Stimulated activated naive CD4-positive, alpha-beta T cell (primary cell): ENCODE measurements at places on chromosomes 2 and 18.

DNA sequence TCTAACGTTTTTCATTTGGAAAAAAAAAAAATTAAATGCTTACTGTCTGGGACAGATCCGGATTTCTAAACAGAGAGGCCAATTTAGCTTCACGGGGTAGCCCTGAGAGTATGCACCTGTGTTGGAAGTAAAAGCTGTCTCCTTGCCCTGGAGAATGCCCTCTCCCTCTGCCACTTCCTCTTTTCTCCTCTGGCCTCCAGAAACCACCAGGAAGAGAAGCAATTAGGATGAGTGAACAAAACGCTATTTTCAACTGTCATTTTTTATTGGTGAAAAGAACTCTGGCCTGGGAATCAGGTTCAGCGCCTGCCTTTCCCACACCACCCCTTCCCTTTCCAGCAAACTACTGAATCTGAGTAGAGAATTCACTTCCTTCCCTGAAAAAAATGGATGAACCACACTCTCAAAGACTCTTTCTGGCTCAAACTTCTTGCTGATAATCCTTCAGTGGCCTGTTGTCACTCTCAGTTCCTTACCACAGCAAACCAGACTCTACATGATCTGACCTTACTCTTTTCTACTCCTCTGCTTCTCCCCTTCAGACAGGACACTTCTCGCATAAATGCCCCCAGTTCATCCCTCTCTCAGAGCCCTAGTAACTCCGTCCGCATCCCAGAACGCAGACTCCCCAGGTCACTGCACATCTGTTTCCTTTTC lies 29.8 kb downstream of the KLF7 start:
- DNase-seq, result no peak

- DNase-seq, result no peak
Measured at GRCh38 chr2:227853204-227853629, 18.2 kb upstream of the DAW1 start.

DNA sequence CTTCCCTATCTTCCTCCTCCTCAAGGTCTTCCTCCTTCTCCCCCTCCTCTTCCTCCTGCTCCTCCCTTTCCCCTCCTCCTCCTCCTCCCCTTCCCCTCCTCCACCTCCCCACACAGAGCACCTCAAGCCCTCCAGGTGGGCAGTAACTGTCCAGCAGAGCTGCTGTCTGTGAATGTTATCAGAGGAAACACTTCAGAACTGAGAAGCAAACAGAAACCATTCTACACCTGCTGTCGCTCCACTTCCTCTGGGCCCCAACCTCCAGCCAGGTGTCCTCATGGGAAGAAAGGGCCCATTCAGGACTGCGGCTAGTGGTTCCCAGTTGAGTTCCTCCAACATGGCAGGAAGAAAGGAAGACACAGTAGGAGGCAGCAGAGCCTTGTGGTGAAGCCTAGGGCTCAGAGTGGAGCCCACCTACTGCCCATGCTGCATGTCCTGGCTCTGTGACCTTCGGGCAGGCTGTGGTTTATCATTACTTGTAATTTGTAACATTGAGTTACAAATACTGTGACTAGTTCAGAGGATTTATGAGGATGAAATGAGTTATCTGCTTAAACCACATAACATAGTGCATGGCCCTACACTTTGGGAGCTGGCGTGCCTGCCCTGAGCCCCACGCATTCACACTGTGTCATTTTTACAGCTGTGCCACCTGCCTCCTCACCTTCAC lies 165.9 kb upstream of the ID2 start:
- DNase-seq, result no peak

DNA sequence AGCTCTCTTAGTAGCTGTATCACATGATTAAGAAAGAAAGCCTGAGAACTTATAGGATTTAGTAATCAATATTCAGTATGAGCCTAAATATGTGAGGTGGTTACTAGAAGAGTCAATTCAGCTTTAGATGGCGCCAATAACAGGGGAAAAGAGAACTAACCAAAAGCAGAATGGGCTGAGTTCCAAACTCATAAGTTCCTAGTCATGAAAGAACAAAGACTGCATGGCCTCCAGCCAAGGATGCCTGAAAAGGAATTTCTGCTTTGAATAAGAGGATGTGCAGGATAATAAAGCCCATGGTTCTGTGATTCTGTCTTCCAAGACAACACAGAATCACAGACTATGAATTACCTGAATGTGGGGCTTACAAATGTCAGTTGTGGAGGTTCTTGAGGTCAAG lies 196.5 kb downstream of the SATB2 start:
- no peak for DNase-seq

DNA sequence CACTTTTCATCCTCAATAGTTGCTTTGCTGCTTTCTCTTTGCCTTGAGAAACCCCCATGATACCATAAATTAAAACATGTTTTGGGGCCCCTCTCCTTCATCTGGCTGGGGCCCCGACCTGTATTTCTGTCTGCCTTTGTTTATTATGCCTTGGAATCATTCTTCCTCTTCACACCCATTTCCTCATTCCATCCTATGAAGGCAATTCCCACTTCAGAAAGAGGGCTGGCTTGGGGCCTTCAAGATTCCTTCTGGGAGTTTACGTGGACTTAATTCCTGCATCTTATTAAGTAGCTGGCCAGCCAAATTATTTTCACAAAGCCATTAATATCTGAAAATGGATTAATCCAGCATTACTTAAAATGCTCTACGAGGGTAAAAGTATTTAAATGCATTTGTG lies 6.8 kb upstream of the LRRTM1 start:
- no peak for DNase-seq

- no peak for DNase-seq
Measured at GRCh38 chr2:29336341-29337241, 221.4 kb downstream of the CLIP4 start.

GRCh38 chr2:72136331-72136730 lies 11.3 kb downstream of the CYP26B1 start:
- DNase-seq, result no peak

DNA sequence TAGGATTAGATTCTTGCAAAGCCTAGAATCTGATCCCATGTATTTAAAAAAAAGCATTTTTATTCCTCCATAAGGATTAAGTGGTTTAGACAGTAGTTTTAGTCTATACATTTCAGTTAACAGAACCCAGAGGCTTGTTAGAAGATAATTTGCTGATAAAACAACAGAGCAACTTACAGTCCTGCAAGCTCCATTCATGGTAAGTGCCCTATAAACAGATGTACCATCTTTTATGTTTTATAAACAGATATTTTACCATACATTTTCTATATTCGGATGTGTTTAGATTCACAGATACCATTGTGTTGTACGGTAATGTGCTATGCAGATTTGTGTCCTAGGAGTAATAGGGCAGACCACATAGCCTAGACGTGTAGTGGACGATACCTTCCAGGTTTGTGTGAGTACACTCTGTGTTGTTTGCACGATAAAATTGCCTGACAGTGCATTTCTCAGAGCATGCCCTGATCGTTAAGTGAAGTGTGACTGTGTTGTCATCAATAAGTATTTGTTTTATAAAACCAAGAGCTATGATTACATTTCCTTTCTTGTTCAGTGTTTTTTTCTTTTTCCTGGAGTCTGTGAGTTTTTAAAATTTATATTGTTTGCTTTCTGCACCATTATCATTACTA lies 54.2 kb downstream of the CERS6 start:
- DNase-seq, result no peak

DNA sequence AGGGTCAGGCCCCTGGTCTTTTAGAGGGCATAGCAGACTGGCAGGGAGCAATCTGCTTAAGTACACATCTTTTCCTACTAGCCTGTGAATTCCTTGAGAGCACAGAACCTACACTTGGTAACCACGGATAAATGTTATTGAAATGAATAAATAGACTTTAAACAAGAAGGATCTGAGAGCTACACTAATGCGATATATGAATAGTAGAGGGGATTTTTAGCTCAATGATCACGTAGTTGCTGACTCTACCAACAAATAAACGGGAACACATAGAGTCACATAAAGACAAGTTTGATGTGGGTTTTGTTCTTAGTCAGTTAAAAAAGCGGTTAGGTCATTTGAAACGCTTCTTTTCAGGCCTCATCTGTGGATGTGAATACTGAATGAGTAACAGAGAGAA lies 290.3 kb upstream of the CCDC68 start:
- DNase-seq, result no peak

DNA sequence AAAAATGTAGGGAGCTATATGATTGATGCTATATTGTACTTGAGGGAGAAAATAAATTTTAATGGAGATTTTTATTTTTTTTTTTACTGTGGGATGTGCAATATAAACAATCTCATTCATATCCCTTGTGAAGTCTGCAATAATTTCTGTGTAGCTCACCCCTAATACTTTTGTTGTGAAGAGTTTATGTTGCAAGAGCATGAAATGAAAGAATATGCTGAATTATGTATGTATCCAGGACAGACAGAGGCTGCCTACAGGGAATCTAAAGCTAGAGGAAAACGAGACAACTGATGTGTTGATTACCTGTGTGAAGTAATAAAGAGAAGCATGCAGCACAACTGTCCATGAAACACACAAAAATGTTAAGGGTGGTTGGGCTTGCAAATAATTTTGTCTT lies 643.3 kb downstream of the DCDC2C start:
- no peak for DNase-seq

DNA sequence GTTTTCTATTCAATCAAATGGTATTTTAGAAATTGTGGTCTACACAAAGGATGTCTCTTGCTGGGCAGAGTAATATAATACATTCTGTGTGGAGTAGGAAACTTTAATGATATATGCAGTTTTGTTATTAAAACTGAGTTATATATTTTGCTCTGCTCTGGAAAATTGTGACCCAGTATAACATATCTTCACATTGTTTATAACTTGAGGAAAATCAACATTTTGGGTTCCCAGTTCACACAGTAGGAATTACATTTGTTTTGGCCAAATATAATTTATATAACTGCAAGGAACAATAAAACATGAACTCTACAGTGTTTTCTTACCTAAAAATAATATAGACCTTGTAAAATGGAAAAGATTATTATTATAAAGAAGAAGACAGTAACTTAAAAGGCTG lies 372.4 kb downstream of the OSR1 start:
- DNase-seq, result no peak

DNA sequence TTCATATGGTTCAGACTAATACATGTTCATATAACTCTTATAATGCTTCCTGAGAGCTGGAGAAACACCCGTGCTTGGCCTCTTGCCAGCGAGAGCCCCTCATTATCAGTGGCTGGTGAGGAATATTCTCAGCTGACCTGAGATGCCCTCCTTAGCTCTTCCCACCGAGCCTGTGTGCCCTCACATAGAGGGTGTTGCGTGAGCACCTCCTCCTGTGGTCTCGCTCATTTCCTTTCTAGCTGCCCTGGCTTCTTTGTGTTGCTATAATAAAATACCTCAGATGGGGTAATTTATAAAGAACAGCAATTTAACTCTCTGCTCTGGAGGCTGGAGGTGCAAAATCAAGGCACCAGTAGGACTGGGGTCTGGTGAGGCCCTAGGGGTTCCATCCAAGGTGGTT lies 80.5 kb upstream of the ALKAL2 start:
- DNase-seq, result no peak

- no peak for DNase-seq
Measured at GRCh38 chr18:398935-399630, 101.4 kb downstream of the COLEC12 start.
